COLO829 (cell line): ENCODE measurements at places on chromosomes 2 and 18.

DNA sequence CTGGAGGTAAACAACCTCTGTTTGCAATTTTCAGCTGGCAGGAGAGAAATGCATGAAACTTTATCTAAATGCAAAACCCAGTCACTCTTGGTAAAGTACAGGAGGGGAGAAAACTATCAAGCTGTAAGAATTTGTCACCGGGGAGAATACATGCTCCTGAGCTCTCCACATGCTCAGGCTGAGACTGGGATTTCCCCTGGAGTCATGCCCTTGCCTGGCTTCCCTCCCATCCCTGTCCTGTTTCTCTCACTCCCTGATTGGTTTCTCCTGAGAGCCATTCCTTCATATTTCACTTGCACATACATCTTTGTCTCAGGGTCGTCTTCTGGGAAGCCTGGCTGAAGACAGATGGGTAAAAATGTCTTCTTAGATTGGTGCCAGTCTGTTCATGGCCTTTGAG lies 52.9 kb upstream of the SPATS2L start:
- DNase-seq: no peak

DNA sequence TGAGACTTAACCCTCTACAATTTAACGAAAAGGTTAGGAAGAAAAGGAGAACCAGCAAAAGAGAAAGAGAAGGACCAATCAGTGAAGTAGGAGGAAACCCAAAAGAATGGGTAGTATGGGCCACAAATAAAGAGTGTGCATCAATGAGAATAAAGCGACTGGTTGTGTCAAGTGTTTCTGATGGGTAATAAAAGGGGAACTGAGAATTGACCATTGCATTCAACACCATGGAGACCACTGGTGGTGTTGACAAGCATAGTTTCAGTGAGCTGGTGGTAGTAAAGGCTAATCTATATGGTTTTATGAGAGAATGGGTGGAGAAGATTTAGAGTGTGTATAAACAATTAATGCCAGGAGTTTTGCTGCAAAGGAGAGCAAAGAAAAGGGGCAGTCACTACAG lies 75.4 kb downstream of the CSRNP3 start:
- DNase-seq: no peak

DNA sequence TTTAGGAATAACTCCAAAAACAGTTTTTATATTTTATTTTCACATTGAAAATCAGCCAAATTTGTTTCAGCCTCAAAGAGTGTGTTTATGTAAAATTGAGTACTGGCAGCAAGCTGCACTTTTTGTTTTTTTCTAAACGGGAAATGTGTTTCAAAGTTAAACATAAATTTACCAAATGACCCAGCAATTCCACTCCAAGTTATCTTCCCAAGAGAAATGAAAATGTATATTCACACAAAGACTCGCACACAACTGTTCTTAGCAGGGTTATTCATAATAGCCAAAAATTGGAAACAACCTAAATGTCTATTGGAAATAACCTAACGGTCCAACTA lies 9.3 kb downstream of the ALPK2 start:
- DNase-seq: no peak

DNA sequence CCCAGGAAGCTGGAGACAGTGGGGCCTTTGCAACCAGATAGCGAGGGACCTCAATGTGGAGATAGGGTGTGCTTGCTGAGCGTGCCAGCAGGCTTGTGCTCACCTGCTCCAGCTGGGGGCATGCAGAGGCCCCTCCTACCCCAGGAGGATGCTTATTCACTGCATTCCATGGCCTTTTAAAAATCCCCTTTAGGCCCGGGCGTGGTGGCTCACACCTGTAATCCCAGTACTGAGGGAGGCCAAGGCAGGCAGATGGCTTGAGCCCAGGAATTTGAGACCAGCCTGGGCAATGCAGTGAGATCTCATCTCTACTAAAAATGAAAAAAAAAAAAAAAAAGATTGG lies 54.5 kb downstream of the ODC1 start:
- no peak for DNase-seq

GRCh38 chr2:181396256-181397123 lies 60.7 kb upstream of the ITGA4 start:
- DNase-seq: peak; percentile 39

DNA sequence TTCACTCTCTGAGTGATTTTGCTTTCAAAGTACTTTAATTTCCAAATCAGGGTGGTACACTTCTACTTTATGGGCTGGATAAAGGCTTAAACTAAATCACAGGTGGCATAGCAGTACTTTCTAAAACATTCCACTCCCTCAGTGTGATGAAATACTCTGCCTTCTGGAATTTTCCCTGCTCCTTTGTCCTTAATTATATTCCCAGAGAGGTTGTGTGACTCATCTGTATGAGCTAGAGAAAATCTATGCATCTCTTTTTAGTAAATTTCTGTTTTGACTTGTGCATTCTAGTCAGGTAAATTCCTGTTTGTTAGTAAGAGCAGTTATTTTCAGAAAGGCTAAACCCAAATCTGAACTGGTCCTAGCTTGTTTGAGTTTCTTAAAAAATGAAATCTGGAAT lies 29.0 kb upstream of the PLA2R1 start:
- peak; percentile 22 for DNase-seq

- DNase-seq: no peak
Measured at GRCh38 chr2:134148843-134149472, 104.9 kb upstream of the MGAT5 start.

DNA sequence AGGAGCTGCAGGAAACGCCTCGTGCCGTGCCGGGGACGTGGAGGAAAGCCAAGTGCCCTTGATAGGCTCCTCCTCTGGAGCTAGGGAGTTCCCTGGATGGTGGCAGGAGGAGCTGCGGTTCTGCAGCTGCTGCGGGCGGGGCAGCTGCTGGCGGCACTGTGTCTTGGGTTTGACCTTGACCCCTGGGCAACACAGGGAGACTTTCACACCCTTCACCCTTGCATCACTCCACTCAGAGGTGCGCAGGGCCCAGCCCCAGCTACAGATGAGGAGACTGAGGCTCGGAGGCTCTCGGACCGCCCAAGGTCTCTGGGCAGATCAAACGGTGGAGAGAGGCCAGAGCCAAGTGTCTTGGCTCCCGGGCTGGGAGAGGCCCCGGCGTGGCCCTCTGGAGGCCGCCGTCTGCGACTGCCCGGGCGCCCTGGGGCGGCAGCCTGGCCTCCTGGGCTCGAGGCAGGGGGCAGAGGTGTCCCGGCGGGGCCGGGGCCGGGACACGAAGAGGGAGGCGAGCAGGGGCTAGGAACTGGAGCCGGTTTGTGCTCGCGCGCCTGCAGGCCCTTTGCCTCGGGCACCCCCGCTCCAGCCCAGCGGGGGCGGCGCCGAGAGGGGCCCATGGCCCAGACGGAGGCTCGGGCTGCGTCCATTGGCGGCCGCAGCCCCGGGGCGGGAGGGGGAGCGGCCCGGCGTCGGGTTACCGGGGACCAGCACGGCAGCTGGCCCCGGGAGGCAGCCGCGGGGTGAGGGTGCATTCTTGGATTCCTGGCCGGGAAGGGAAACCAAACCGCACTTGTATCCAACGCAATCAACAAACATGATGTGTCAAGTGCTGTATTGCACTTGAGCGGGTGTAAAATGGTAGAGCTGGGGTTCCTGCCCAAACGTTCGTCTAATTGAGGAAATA lies 129.6 kb upstream of the SLC1A4 start:
- DNase-seq: no peak

DNA sequence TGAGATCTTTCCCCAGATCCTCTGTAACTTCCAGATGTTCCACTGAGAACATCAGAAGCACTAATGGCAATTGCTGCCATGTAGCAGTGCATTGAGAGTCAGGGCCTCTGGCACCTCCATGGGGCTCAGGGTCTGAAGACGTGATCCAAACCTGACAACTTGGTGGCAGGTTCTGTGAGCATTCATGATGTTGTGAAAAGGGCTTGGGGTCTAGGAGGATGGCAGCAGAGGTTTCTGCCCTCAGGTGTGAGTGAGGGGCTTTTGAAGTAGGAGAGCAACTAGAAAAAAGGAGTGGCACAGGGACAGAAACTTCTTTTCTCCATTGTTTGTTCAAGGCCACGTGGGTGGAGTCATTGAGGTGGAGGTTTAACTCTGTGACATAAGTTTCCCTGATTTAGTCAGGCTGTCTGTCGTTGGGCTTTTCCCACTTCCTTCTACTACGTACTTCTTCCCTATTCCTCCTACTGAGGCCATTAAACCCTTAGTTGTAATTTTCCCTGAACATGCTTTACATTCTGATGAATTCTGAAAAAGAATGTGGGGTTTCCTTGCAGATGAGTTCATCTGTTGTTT lies 13.1 kb downstream of the CFLAR start:
- DNase-seq: no peak

GRCh38 chr2:219278655-219279150 lies 463 bp upstream of the DNAJB2 start:
- no peak for DNase-seq

DNA sequence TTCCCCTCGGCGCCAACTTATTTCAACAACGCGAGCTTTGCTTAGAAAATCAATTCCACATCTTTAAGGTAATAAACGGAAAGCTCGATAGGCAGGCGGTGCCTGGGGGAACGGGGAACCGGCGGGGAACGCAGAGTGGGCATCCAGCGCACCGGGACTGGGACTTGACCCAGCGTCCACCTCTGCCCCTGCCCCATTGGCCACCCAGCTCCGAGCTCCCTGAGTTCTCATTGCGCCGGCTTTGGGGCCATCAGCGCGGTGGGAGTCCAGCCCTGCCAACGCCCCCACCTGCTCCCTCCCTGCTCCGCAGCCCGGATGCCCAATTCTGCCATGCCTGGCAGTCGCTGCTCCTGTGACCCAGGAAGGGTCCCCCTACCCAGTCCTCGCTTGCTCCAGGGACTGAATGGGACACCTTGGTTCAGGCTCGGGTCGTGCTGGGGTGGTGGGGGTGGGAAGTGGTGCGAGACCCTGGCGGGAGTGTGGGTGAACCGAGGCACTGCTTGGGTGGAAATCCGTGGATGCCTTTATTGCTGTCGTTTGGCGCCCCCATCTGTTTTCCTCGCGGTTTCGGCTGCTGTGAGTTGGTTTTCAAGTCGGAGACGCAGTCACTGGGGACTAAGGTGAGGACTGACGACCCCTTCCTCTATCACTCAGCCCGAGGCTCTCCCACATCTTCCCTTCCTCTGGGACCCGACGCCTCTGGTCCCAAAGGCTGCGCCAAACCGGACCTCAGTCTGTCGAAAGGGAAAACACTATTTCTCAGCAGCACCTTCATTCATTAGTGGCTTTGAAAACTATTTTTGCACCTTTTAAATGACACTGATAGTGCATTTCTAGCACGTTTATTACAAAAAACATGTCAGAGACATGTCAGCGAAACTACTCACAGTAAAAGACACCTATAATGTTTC lies 2.4 kb upstream of the EVX2 start:
- peak; percentile 54 for DNase-seq

DNA sequence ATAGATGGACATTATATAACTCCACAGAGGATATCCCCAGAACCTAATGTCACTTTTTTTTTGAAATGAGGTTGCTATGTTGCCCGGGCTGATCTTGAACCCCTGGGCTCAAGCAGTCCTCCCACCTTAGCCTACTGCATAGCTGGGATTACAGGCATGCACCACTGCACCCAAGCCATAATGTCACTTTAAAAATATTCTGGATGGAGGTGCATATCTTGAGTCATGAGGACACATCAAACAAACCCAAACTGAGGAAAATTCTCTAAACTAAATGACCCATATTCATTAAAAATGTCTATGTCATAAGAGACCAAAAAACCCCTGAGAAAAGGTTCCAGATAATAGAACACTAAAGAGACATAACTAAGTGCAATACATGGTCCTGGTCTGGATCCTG lies 36.3 kb downstream of the OSGEPL1 start:
- no peak for DNase-seq
